ENCODE measurements at places on chromosomes 6 and 20. TPM values are rescaled to one million over a fixed set of nuclear protein-coding genes. Genes with fewer than 3 reads are reported as not detected.

DNA sequence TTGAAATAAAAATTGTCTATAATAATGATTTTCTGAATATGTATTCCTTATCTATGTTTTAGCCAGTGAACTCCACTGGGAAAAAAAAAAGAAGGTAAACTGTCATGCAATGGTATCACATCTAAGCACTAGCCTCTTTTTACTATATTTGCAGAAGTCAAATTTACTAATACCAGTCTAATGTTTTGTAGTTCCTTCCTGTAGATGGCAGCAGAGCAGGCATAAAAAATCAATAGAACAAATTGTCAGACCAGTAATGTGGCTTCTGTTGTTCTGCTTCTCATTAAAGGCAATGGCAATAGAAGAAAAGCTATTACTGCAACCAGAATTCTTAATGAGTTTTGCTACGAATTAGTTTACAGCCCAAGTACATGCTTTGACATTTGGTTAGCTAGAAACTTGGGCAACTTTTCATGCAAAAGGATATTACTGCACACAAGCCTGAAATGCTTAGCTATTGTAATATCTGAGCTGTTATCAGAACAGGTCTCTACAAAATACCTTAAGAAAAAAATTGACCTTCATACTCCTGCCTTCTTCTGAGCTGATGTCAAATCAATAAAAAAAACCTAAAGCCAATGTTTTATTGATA lies 476.9 kb downstream of the KHDRBS2 start:
- no peak for DNase-seq

DNA sequence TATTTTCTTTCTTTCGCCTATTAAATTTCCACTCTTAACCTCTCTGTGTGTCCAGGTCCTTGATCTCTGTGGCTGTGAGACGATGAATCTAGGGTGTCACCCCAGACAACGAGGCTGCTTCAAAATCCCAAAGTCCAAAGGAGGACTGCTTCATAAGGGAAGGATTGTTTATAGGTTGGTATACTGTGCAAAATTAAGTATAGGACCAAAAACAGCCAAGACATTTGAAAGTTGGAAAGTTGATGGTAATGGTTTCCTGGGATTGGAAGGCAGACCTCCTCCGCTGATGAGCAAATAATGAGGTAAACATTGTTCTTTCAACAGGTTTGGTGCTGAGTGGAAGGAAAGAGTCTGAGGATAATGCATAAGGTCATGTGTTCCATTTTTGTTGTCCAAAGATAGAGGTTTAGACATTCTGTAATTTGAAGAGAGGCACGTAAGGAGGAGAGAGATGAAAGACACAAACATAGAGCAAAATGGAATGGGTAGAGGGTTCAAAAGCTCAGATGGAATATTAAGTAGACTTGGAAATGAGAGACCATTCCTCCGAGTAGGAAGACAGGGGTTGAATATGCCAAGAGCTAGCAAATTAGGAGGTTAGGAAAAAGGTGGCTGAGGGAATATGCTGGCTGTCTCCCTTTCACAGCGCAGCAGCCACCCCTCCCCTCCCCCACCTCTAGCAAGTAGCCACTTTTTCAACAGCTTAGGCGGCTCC lies 24.8 kb downstream of the ZNF311 start:
- no peak for DNase-seq

GRCh38 chr20:3797226-3797545 lies 1.1 kb downstream of the CDC25B start:
- DNase-seq, result no peak

DNA sequence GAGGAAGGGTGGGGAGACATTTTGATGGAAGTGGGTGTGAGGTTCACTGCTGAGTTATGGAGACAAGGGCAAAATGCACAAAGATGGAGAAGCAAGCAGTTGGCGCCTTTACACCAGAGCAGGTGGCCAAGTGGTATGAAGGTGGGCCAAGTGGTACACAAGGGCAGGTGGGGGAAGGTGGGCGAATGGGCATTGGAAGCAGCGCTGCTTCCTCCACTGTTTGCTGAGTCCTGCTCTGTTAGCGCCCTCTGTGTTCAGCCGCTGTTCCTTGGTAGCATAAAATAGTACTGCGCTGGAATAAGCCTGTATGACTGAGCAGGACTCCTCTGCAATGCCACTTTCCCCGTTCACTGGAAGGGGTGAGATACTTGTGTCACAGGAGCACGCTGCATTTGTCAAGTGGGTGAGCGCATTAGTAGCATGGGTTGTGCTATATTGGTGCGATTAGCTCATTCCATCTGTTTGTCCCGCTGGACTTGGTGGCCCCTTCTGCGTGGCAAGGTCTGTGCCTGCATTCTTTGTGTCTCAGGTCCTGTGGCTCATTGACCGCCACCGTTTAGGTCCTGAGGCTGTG lies 116.4 kb downstream of the TOX2 start:
- DNase-seq, result no peak

DNA sequence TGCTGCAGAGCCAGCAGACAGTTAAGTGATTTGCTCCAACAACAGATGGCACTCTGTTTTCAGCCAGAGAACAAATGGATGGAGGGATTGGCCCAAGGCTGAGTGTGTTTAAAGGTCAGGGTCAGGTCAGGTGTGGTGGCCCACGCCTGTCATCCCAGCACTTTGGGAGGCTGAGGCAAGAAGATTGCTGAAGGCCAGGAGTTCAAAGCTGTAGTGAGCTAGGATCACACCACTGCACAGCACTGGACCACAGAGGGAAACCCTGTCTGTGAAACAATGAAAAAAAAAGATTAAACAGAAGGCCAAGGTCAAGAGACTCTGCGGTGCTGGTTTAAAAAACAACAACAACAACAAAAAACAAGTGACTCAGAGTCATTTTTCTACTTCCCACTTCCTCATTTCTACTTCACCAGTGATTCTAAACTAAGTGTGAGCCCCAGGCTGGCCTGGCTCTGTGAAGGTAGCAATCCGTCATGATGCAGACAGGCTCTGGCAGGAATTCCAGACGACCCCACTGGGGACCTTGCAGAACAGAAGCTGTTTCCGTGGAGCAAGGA lies 42.5 kb upstream of the ARMC2 start:
- no peak for DNase-seq

- DNase-seq, result no peak
Observed at GRCh38 chr20:47041396-47041899, 146.8 kb downstream of the EYA2 start.

DNA sequence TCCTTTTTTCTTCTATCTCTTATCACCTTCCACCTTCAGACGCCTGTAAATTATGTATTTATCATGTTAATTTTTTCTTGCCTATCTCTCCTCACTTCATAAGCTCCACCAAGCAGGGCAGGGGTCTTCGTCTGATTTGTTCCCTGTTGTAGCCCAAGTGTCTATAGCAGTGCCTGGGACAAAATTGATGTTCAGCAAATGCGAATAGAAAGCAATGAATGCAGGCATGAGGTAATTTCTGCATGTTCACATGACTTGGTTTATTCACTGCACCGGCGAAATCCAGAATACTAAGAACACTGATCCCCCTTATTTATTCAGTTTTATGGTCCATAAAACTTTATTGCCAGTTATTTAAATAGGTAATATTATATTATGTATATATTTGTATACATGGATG lies 162.1 kb downstream of the TBC1D7 start:
- no peak for DNase-seq

GRCh38 chr6:110221738-110222137 lies 41.5 kb downstream of the CDC40 start:
- DNase-seq, result no peak

The ZNF334 gene
- polyA plus RNA-seq, result not detected

The TP53TG5 gene
- not detected for polyA plus RNA-seq

The PDYN gene
- not detected for polyA plus RNA-seq

Measured in CD8-positive, alpha-beta memory T cell (primary cell).